Esophagus mucosa (tissue), 1 donor: ENCODE measurements at places on chromosomes 1 and 21.

DNA sequence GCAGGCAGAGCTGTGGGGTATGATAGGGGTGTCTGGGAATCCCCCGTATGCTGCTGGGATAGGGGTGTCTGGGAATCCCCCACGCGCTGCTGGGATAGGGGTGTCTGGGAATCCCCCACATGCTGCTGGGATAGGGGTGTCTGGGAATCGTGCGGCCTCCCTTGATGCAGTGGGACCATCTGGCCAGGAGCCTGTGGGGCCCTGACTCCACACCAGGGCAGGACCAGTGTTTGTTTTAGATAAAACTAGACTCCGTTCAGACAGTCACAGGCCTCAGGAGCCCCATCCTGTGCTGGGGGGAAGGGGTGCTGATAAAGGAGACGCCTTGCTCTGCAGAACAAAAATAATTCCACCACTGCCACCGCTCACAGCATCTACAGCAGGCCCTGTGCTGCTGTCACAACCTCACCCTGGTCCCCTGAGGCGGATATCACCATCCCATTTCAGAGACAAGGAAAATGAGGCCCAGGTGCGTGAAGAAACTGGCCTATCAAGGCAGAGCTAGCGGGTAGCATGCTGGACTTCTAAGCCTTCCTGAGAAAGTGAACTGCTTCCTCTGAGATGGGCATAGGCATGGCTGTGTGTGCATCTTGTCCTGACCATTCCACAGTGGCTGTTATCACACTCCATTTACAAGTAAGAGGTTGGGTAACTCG lies 24.0 kb downstream of the ECE1 start:
- no peak for ATAC-seq

DNA sequence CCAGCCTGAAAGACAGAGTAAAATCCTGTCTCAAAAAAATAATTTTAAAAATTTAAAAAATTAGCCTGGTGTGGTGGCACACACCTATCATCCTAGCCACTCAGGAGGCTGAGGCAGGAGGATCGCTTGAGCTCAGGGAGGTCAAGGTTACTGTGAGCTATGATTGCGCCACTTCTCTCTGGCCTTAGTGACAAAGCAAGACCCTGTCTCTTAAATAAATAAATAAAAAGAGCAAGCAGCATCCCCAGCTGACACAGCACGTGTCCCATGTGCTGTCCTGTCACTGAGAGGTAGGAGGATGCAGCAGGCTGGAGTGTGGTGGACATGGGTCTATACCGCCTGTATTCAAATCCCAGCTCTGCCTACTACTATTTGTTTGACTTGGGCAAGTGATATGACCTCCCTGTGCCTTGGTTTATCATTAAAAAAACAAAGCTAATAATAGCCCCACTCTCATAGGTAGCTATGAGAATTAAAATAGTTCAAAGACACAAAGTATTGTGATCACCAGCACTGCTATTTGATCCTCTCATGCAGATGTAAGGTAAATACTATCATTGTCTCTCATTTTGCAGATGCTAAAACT lies 22.2 kb upstream of the ECE1 start:
- no peak for ATAC-seq

DNA sequence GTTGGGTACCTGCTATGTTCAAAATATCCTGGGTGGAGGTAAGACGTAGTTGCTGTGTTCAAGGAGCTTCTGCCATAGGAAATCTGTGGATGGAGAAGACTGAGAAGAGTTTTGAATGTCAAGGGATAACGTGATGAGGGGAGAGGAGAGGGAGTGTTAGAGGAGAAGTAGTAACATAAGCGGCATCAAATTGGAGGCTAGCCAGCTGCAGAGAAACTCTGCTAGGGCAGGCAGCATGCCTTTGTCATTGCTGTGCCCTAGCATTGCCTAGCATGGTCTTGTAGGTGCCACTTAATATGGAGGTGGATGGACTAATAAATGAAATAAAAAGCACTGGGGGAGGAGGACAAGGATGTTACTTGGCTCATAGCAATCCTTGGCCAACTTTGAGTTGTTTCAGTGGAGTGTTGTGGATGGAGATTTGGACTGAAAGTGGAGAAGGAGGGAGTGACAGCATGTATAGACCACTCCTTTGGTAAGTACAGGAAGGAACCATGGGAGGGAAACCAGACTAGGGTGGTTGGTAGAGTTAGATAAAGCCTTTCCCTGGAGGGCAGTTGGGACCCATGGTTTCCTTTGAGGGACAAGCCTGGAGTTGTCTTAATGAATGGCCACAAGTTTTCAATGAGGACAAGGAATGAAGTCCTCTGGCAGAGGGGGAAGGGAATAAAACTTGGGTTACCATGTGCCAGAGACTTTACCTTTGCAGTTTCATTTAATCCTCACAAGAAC lies 6.3 kb downstream of the VANGL1 start:
- no peak for ATAC-seq

GRCh38 chr21:36692114-36692834 lies 6.6 kb upstream of the SIM2 start:
- ATAC-seq, result no peak

DNA sequence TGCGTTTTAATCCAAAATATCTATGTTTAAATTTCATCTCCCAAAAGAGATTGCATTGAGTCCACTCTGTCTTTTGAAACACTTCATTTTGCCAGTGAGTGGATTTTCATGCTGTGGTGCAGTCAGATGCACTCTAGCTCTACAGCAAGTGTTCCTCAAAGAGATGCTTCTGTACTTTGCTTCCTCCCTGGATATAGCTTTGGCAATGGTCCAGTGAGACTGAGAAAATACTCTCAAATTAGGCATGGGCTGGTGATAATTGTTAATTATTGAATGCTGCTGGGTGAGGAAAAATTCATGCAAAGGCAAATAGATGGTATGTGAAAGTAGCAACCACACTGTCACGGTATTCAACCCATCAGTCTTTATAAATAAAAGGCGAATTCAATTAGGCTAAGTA lies 396.9 kb downstream of the ADGRL2 start:
- no peak for ATAC-seq

DNA sequence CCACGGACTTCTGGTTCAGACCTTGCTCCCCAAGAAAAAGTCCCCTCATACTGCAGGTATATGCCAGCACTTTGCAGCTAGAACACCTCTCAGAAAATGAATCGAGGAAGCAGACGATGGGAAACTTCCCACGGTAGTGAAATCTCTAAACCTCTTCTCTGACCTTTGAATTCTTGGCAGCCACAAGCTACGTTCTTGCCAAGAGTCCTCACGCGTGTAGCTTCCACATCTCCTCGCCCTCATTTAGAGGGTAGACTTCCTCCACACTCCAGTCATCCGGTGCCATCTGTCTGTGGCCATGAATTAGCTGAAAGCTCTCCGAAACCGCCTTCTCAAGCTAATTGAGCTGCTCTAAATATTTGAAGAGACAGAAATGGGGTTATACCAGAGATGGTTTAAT lies 127.8 kb downstream of the RGS7 start:
- no peak for ATAC-seq

GRCh38 chr1:220454155-220454777 lies 73.7 kb upstream of the MARK1 start:
- ATAC-seq, result no peak

GRCh38 chr1:204725821-204726448 lies 40.4 kb upstream of the LRRN2 start:
- peak; percentile 22 for ATAC-seq

GRCh38 chr1:186212568-186213224 lies 162.4 kb downstream of the TPR start:
- ATAC-seq, result peak; percentile 93

- peak; percentile 81 for ATAC-seq
Measured at GRCh38 chr1:159091180-159091560, 14.6 kb upstream of the AIM2 start.

DNA sequence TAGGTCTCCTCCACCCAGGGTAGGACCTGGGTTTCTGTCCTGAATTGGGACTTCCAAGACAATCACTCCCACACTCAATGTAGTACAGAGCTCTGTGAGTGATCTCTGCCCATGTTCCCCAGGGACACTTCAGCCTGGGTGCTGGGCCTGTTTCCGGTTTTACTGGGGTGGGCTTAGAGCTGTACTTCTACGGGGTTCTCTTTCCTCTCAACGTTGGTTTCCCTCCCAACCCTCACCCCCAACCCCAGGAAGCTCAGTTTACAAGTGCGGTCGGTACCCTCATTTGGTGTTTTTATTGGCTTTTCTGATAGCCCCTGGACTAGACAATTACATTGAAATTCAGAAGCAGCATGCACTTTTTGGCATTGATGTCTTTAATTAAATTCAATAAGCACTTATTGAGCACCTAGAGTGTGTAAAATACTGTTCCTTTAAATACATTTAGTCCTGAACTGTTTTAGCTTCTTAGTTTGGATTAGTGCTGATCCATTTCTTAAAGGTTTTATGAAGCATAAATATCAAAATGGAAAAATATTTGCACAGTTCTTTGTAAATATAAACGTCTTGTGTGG lies 542 bp upstream of the XPR1 start:
- ATAC-seq, result no peak

- ATAC-seq, result peak; percentile 49
Measured at GRCh38 chr1:7526196-7526866, 244.8 kb upstream of the VAMP3 start.

DNA sequence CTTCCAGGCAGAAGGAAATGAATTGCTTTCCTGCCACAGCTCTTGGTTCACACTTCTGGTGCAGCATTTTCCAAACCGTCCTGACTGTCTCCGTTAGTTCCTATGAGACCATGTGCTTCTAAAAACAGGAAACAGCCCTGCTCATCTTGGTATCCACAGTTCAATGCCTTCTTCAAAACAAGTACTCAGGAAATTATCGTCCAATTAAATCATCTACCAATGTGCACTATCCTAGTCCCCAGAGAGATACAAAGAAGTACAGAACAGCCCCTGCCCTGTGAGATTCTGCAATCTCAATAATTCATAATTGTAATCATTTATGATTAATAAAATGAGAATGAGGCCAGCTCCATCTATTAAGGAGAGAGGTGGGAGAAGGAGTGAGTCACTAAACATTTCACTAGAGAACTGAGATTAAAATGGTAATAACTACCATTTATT lies 11.2 kb downstream of the CLEC20A start:
- ATAC-seq, result no peak

- ATAC-seq, result no peak
Measured at GRCh38 chr1:70140894-70141293, 64.5 kb downstream of the LRRC40 start.
